ENCODE measurements at places on chromosomes 5 and 9.

DNA sequence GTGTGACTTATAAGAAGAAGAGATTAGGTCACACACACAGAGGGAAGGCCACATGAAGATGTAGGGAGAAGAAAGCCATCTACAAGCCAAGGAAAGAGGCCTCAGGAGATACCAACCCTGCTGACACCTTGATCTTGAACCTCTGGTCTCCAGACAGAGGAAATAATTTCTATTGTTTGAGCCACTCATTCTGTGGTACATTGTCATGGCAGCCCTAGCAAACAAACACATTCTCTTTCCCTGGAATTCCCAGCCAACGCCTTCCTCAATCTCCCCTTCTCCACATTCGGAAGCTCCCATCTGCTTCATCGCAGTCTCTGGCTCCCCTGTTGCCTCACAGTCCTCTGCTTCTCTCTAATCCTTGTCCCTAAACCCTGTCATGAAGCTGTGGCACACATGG lies 16.7 kb downstream of the PTGS1 start:
- no peak for DNase-seq

DNA sequence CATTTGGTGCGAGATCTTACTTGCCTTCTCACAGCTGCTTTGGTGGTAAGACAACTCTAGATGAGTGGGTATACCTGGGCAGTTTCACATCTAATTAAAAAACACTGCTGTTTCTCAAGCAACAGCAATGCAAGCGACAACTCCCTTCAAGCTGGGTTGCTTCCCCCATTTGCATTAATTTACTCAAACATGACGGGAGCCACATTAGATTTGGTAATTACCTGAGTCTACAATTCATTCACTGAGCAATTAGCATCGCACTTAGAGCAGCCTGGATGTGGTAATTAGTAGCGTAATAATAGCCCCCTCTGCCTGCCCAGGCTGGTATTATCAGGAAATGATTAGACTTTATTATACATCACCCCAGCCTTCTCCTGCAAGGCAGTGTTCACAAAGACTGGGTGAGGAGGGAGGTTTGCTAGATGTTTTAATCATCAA lies 73.4 kb downstream of the FBXO38 start:
- peak; percentile 21 for DNase-seq

DNA sequence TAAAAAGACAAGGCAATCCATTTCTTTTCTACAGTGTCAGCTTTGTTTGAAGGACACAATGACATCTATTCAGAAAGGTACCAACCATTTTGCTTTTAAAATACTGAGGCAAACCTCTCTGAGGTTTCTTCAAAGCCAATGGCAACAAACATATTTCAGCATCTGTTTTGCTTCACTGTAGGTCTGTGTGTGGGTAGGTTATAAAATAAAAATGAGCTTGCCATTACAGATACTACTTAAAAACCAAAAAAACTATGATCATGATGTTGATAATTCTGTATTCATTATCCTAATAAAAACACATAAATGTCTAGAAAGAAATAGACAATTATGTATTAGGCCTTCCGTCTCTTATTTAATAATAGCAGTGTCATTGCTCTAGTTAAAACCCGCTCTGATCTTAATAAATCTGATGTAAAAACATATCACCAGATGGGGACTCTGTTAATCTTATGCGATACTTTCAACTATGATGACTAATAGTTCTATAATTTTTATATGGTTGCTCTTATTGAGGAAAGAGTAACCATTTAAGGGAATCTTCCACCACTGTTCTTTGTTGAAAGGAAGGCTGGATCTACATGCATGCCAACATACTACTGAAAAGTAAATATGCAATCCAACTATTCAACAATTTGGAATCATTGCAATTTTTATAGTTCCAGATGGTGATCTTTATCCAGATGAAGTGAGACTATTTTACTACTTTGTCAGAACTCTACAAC lies 647.2 kb downstream of the PDE4D start:
- no peak for DNase-seq

- DNase-seq, result no peak
These were observed 45.9 kb upstream of the APC start for GRCh38 chr5:112691758-112692157.

DNA sequence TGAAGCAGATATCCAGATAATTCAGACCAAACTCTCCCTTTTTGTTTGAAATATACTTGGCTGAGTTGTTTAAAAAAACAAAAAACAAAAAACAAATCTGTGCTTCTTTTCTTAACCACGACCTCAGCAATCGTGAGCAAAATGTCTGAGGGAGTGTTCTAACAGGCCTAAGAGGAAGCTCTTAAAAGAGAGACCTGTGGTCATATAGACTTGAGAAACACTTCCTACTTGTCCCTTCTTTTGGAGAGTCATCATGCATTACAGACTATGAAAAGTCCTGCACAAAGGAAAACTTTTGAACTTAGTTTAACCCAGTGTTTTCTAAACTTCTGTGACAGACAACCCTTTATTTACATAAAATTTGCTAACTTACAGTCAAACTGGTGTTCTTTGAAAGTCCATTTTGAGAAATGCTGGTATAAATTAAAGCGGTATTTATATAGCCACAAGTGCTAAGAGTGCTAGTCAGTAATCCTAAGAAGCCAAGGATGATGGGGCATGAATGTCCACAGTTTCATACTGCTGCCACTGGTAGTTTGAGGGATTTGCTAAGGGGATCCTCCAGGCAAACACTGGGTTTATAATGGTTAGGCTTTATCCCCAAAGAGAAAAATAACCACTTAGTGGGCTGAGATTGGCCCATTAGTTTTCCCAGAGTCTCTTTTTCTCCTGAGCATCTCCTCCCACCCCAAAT lies 199.8 kb downstream of the LRRC70 start:
- DNase-seq, result no peak

GRCh38 chr9:135680056-135680455 lies 16.9 kb downstream of the LCN9 start:
- DNase-seq, result no peak

GRCh38 chr5:175745210-175745609 lies 87.3 kb downstream of the HRH2 start:
- no peak for DNase-seq

- no peak for DNase-seq
These were observed 585.7 kb downstream of the ACTL7B start for GRCh38 chr9:108270051-108270450.

DNA sequence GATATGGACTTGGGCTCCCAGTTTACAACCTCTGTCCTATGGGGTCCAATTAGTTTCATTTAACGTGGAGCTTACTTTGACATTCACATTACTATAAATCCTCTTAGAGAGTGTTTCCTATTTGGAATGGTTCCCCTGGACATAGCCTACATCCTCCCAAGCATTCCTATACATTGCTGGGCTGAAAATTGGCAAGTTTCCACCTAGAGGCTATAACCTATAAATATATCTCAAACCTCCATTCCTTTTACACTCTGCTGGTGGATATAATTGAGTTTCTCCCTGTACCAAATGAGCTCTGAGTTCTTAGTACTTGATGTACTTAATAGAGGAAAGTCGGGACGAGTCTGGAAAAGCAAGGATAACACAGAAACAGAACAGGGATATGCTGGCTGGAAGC lies 172.8 kb downstream of the ASTN2 start:
- DNase-seq, result no peak

DNA sequence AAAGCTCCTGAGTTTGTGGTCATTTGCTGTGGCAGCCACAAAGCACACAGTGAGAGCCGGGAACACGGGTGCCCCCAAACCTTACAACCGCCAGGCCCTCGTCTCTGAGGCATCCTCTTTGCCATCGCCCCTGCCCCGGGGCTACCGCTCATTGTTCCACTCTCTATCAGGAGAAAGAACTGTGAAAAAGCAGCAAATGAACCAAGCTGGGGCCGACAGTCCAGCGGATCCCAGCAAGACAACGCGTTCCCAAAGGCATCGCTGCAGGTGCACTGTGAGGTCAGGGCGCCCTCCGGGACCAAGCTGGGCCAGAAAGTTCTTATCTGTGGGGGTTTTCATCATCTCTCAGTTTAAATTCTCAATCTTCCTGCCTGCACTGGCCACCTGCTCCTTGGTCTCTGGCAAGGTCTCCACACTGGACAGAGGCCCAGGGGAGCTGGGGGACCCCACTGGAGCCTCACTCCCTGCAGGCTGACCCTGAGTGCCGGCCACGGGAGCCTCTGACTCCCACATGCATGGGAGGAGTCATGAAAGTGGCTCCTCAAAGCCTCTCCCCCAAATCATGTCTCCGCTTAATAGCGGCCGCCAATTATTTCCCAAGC lies 32.1 kb downstream of the VAV2 start:
- no peak for DNase-seq

GRCh38 chr5:103941596-103941995 lies 379.0 kb upstream of the NUDT12 start:
- DNase-seq, result no peak

DNA sequence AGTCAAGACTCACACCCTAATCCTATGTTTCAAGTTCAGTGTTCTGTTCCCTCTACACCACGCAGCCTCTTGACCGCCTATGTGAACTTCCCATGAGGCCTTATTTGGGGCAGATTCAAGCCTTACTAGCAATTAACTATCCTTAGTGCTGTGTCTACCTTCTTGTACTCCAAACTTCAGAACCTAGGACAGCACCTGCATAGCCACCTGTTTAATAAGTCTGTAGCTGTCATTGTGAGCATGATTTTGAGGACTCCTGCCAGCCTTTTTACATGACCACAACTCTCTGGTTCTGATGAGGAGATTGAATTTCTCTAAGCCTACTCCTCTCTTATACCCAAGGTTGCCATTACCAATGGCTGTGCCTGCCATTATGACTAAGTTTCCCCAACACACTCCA lies 50.8 kb upstream of the PCSK1 start:
- DNase-seq, result no peak

- no peak for DNase-seq
These were observed 218.6 kb downstream of the SEMA6A start for GRCh38 chr5:116355819-116356601.

GRCh38 chr9:79408200-79408599 lies 163.6 kb upstream of the TLE4 start:
- DNase-seq, result no peak

- no peak for DNase-seq
These were observed 1.5 kb upstream of the IRX2 start for GRCh38 chr5:2752821-2753439.

DNA sequence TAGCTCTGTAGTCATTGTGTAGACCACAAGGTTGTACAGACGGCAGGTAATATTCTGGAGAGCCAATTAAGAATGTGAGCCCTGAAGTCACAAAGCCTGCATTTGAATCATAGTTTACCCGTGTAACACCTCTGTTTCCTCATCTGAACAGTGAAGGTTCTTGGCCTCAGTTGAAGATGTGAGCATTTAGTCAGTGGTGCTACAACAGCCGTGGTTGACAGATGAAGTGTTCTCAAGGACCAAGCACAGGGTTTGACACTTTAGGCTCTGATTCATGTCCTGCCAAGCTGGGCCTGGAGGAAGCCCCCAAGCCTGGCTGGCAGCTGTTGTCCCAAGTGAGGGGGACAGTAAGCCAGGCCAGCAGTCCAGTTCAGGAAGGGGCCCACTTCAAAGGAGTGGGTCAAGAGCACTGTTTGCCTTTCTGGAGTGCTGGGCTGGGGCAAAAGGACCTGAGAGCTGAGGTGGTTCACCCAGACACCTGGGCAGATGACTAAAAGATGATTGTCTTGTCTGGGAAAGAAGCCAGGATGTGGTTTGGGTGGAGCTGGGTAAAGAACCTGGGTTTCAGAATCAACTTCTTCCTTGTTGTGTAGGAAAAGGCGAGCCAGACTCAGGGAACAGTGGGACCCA lies 20.7 kb downstream of the FAXDC2 start:
- peak; percentile 21 for DNase-seq

DNA sequence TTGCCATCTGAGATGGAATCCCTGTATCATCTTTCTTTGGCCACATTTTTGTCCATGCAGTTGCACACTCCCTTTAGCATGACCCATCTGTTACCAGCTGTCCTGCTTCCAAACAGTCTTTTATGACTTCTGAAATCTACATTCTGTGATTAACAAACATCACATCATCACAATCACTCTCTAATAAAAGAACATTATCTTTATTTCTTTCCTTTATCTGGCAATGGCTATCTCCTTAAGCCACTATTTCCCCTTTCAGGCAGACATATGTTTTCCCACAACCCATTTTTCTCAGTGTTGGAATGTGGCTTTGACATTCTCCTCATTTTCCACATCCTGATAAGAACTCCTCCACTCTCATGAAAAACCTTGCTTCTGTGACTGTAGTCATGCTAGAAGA lies 141.0 kb downstream of the ST8SIA4 start:
- no peak for DNase-seq

- no peak for DNase-seq
These were observed 2.0 kb downstream of the ERBIN start for GRCh38 chr5:65928322-65928752.

DNA sequence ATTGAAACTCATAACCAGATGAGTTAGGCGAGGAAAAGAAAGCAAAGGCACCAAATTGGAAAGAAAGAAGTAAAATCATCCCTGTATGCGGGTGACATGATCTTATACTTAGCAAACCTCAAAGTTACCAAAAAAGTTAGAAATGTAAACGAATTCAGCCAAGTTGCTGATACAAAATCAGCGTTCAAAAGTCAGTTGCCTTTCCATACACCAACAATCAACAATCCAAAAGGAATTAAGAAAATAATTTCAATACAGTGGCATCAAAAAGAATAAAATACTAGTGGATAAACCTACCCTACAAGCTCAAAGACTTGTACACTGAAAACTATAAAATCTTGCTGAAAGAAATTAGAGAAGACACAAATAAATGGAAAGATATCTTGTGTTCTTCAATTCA lies 14.5 kb downstream of the OBP2B start:
- DNase-seq, result no peak

DNA sequence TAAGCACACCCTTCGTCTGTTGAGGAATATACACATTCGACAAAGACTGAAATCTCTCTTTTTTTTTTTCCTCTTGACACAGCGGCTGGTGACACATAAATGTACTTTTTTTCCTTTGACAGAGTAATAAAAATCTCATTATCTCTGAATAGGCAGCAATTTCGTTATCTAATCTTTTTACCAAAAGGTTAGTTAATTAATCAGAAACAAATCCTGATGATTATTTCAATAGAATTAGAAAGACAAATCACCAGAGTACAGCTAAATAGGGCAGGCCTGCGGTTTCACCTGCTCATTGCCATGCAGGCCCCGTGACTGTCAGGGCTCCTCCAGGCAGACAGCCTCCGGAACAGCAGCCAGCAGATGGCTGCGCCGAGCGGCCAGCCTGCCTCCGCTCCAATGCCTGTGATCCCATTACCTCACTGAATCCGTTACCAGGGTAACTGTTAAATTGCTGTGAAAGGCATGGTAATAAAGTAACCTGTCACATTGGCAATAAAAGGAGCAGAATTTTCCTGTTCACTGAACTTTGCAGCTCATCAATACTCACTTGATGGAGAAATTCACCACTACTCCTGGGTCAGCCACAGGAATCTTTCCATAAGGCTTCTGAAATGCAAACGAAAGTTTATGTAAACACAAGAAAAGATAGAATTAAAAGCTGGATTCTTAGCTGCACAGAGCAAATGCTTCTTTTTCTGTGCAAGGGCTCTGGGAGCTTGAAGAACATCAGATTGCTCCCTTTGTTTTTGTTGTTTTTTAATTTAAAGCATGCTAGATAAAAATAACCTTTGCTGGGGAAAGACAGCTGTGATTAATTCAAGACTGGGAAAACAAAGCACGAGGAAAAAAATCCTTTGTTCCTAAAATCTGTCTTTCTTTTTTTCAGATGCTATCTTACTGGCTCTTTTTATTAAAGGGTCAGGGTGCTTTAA lies 666.4 kb upstream of the ZNF608 start:
- DNase-seq, result no peak

- DNase-seq, result no peak
These were observed 64.1 kb upstream of the HSPA9 start for GRCh38 chr5:138639326-138639725.

GRCh38 chr5:150618588-150619281 lies 21.7 kb upstream of the SYNPO start:
- DNase-seq, result no peak

GRCh38 chr5:156329171-156329611 lies 2.2 kb downstream of the SGCD start:
- no peak for DNase-seq

Data from stimulated activated CD4-positive, alpha-beta T cell treated with anti-CD3 and anti-CD28 coated beads, Interleukin-2, amount 100 ng/mL, for 24 hours (primary cell).